Stimulated activated CD4-positive, alpha-beta T cell treated with anti-CD3 and anti-CD28 coated beads, Interleukin-1b, Interleukin-23, amount 100 ng/mL, for 1 hour (primary cell): ENCODE measurements at places on chromosomes 2 and 18.

DNA sequence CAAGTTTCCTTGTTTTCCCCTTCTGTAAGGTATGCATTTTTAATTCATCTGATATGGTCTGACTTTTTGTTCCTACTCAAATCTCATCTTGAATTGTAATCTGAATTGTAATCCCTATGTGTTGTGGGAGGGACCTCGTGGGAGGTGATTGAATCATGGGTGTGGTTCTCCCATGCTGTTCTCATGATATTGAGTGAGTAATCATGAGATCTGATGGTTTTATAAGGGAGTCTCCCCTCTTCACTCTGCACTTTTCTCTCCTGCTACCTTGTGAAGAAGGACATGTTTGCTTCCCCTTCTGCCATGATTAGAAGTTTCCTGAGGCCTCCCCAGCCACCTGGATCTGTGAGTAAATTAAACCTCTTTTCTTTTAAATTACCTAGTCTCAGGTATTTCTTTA lies 476.1 kb downstream of the LPIN1 start:
- DNase-seq, result no peak

GRCh38 chr2:83461135-83461534 lies 997.9 kb downstream of the SUCLG1 start:
- DNase-seq, result no peak

GRCh38 chr2:2687745-2688144 lies 356.7 kb upstream of the MYT1L start:
- no peak for DNase-seq

DNA sequence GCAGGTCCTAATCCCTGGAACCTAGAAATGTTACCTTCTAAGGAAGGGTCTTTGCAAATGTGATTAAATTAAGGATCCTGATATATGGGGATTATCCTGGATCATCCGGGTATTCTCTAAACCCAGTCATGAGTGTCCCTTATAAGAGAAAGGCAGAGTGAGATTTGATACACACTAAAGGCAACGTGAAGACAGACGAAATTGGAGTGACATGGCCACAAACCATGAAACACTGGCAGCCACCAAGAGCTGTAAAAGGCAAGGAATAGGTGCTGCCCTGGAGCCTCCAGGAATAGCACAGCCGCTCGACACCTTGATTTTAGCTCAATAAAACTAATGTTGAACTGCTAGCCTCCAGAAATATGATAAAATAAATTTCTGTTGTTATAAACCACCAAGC lies 45.0 kb downstream of the TPGS2 start:
- DNase-seq, result no peak

- no peak for DNase-seq
These were observed 1.1 kb downstream of the TMEM18 start for GRCh38 chr2:675982-676646.

- DNase-seq, result no peak
These were observed 105.5 kb downstream of the NOL10 start for GRCh38 chr2:10584242-10584753.

DNA sequence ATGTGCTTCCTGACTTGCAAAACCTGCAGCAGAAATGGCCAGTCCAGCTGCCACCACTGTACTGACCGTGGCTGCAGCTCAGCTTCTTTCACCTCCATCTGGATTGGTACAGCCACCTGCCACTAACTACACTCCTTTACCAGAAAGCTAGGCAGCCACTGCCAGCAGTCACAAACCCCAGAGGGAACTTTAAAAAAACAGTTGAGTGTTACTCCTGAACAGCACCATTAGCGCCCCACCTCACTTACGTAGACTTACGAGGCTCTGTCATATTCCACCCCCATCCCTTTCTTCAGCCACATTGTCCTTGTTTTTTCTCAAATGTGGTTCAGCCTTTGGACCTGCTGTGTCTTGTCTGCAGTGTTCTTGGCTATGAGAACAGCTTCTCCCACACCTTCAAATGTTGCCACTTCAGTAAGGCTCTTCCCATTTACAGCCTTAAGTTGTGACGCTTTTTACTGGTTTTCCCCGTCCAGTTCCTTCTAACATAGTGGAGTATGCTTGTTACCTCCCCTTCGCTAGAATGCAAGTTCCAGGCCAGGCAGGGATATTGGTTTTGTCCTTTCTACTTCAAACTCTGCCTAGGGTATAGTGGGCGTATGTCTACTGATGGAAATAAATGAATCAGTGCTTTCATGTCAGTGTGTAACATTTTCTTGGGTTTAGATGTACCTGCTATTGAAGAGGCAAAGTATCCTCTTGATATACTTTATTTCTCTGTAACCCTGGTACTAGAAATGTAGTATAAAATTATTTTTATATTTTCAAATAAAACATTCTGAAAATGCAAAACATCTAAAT lies 17.0 kb downstream of the HNRNPA3 start:
- DNase-seq, result no peak

DNA sequence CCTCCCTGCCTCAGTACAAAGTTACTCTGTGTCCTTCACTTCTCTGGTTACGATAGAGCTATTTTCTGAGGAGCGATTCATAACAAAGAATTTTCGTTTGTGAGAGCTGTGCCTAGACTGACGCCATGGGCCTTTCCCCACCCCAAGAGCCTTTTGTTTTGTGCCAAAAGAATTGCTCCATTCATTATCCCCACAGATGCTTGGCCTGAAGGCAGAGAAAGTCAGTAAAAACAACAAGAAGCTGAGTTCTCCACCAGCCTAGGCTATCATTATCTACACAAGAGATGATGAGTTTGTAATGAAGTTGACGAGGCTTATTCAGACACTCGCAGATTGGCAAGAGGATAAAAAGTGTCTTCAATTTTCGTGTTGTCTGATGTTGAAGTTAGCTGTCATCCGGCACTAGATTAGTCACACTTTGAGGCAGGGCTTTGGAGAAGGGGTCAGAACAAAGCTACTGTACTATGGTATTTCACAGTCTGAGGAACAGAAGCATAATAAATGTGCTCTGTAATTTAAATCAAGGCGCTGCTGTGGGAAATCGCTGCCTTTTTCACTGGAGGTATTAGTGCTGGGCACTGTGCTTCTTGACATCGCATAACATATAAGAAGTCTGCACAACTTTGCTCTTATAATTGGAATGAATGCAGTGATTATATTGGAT lies 278.4 kb upstream of the FIGN start:
- DNase-seq, result no peak

GRCh38 chr2:90069290-90069894 lies 1377.9 kb downstream of the RPIA start:
- no peak for DNase-seq

- no peak for DNase-seq
These were observed 11.1 kb downstream of the DNAH6 start for GRCh38 chr2:84527137-84528129.

- no peak for DNase-seq
These were observed 234.7 kb downstream of the C1D start for GRCh38 chr2:67828066-67828465.

- no peak for DNase-seq
These were observed 39.8 kb downstream of the LMAN2L start for GRCh38 chr2:96700086-96700485.

GRCh38 chr18:30999887-31000628 lies 42.5 kb downstream of the DSC3 start:
- DNase-seq, result no peak

- DNase-seq, result no peak
These were observed 266.1 kb upstream of the CYP26B1 start for GRCh38 chr2:72413716-72414115.

DNA sequence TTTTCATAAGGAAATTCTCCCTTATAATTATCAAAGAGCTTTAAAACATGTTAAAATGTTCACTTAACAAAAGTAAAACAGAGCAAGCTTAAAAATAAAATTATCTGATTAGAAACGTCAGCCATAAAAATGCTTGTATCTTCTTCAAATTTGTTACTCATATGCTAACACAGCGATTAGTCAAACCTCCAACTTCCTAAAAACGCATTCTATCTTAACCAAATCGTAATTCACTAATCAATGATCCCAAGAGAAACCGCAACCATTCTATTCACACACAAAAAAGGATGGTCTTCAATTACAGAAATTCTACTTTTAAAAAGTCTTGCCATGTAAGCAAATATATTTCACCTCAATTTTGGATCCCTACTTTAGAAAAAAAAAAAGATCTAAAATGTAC lies 1.9 kb downstream of the STK17B start:
- DNase-seq, result no peak

GRCh38 chr18:62852851-62853250 lies 137.5 kb downstream of the PHLPP1 start:
- no peak for DNase-seq

DNA sequence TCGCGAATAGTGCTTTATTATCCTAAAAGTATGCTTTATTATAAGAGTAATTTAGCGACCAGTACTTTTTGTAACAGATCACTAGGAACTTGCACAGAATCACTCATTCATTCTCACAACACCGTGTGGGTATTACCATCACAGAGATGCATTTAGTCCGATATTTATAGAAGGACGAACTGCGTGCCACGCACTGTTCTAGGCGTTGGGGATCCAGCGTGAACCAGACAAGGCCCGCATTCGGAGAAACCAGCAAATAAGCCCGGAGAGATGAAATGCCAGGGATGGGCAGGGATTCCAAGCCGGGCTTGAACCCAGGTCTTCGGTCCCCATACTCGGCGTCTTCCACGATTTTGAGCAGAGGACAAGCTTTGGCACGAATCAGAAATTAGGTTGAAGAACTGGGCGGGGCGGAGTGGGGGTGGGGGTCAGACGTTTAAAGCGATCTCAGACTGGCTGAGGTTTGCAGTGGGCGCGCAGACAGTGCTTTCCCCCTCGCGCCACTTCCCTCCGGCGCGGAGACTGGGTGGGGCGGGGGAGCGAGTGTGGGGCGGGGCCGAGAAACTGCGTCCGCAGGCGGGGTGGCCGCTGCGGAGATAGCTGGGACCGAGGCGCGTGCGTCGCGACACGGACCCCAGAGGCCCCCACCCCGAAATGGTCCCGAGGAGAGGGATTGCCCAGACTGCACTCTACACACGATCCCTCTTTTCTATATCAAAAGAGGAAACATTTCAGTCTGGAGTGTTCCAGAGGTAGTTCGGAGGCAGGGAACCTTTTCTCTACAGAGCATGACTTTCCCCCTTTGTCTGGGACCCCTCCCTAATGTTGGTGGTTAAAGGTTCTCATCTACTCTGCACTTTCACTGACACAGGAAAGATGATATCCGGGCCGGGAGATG lies 1.1 kb upstream of the CXCR4 start:
- no peak for DNase-seq

GRCh38 chr18:3256693-3257626 lies 5.0 kb upstream of the MYL12B start:
- no peak for DNase-seq

DNA sequence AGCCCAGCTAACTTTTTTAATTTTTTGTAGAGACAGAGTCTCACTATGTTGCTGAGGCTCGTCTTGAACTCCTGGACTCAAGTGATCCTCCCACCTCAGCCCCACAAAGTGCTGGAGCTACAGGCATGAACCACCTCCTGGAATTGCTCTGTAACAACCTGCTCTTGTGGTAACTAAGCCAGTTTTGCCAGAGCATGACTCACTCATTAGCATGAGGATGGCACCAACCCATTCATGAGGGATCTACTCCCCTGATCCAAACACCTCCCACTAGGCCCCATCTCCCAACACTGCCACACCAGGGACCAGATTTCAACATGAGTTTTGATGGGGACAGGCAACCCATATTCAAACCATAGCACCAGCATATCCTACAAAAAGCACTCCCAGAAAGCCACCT lies 348.9 kb upstream of the RAB12 start:
- DNase-seq, result no peak

DNA sequence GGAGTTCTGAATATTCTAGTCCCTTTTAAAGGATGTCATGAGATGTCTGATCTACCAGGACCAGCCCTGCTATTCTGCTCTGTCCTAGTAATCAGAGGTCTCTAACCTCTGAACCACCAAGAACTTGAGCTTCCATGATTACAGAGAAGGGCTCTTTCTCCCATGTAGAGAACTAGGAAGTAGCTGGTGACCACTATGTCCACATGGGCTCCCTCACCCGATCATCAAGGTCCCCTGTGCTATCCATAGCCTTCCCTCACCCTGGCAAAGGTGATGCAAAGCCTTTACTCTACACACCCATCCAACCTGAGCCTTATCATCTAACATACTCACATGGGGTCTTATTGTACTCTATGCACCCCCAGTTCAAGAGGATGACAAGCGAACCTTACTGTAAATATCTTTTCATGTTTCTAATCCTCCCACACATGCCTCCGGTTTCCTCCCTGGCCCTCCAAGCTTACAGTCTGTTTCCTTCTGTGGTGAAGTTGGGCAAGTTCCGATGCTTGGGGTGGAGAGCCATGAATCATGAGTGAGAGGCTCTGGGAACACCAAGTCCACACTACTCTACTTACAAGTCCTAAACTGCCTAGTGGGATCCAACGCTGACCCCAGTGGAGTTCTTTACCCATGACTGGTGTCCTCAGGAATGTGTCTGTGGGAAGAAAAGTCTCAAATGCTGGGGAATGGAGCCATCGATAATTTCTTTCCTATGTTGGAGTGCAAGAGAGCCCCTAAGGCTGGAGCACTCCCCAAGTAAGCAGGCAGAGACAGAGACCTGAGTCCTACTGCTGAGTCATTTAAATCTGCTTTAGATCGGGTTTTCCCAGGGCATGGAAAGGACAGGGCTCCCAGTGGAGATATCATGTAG lies 73.3 kb upstream of the KLF7 start:
- DNase-seq, result no peak

DNA sequence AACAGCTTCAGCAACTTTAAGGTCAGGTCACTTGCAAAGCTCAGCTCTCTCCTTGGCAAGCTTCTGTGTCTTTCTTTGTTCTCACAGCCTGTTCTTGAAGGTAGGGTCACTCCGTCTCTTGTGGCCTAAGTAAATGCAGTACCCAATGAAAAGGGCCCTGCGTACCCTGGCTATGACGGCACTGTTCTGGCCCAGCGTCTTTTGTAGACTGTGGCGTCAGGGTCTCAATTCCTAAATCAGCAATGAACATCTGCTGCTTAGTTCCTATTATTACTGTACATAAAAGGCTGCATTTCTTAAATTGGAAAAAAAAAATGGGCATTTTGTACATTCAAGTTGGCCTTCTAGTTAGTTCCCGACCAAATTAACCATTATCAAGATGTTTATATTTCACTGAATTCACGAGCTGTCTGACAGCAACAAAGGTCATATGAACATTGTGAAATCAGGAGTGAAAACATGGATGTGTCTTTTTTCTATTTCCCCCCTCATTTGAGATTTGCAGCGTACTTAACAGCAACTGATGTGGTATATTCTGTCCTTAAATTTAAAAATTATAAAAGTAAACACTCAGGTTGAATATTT lies 17.0 kb upstream of the MTCL1 start:
- no peak for DNase-seq
